ENCODE measurements at places on chromosomes 13 and 19. TPM values are rescaled to one million over a fixed set of nuclear protein-coding genes. Genes with fewer than 3 reads are reported as not detected.

PINLYP gene
- total RNA-seq, result 5.8 TPM

ATP8A2 gene
- 3.8 TPM for total RNA-seq

OCEL1 gene
- total RNA-seq, result 7.1 TPM

KLF2 gene
- total RNA-seq, result 1.9 TPM

REXO1 gene
- total RNA-seq, result 18.8 TPM

GRCh38 chr13:107788464-107789165 lies 426.7 kb downstream of the LIG4 start:
- no peak for DNase-seq

DNA sequence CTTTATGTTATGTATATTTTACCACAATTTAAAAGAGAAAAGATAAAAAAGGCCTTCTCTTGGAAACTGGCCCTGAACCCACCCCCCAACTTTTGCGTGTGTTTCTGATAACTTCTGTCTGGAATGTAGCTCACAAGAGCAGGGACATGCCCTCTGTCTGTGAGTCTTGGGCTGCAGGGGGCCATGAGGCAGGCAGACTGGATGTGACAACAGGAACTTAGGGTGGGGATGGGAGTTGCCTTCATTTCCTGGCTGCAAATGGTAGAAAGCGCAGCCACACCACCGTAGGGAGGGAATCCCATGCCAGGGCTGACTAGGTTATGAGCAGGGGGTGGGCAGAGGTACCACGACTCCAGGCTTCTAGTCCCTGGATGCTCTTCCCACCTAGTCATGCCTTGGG lies 21.9 kb downstream of the CILP2 start:
- DNase-seq, result no peak

GRCh38 chr19:18523841-18524240 lies 2.0 kb upstream of the ELL start:
- DNase-seq, result no peak

GRCh38 chr19:14611051-14611450 lies 28.2 kb downstream of the CLEC17A start:
- no peak for DNase-seq

DNA sequence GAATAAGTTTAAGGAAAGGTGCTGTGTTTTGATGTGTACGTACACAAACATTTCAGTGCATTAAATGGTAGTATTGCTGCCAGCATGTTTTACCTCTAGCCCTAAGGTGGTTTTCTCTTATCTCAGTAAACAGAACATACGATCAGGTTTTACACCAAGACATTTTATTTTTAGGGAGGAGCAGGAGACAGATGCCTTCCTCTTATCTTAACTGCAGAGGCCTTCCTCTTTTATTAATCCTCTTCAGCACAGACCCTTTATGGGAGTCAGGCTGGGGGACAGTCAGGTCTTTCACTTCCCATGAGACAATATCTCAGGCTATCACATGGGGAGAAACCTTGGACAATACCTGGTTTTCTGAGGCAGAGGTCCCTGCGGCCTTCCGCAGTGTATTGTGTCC lies 14.9 kb upstream of the ZNF611 start:
- DNase-seq, result no peak

- DNase-seq, result peak; percentile 70
Measured at GRCh38 chr13:109336730-109337129, 449.7 kb downstream of the IRS2 start.

DNA sequence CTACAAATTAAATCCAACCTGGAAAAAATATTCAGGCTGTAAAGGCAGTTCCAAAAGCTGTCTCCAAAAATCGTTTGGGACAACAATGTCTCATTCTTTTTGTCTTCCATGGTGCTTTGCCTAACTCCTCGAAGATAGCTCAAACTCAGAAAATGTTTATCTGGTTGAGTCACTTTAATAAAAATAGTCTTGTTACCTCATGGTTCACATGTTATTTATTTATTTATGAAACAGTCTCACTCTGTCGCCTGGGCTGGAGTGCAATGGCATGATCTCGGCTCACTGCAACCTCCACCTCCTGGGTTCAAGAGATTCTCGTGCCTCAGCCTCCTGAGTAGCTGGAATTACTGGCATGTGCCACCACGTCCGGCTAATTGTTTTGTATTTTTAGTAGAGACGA lies 4.9 kb upstream of the BRD4 start:
- DNase-seq, result no peak

- DNase-seq, result no peak
Measured at GRCh38 chr13:99263126-99263785, 5.1 kb upstream of the GPR18 start.

GRCh38 chr19:46484656-46485055 lies 11.0 kb downstream of the PNMA8B start:
- DNase-seq, result no peak

DNA sequence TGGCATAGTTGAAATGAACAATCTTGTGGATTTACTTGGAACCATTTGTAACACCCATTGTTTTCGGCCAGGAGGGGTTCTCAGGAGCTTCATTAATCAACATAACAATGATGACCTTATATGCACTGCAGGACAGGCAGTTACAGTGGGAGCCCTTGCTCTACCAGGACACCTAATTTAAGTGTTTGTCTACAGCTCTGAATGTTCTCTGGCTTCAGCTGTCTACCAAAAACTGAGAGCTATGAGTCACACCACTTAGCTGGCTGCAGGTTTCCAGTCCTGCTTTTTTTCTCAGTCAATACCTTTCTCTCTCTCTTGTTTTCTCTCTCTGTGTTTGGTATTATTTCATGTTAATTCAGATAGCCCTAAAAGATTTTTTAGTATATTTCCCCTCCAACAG lies 105.4 kb upstream of the MBNL2 start:
- DNase-seq, result no peak

DNA sequence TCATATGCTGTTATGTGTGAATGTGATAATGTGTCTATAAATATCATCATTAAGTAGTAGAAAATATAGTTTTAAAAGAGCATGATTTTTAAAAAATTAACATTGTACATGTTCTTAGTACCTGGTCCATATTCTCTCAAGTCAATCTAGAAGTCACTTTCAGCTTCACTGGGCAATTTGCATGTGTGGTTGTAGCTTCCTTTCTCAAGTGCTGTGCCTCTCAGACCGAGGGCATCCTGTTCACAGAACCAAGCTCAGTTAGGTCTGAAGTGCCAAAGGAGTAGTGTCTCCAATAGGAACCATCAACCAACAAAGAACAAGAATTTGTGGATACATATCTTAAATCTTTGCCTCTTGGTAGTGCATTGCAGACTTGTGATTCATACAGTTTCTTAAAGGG lies 541.8 kb upstream of the SLC10A2 start:
- no peak for DNase-seq

DNA sequence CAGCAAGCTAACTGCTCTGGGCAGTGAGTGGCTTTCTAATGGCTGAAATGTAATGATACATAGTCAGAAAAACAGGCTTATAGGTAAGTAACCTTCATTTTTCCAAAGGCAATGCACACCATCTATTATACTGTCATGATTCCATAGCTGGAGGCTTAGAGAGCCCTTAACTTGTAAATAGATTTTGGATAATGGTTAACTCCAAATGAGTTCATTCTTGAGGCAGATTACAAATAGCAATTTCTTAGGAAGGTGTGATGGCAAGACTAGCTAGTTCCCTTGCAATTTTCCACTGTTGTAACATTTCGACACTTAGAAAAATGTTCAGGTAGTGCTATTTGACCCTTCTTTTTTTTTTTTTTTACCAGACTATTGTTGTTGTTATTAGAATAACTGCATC lies 789.8 kb upstream of the PCDH9 start:
- peak; percentile 10 for DNase-seq

DNA sequence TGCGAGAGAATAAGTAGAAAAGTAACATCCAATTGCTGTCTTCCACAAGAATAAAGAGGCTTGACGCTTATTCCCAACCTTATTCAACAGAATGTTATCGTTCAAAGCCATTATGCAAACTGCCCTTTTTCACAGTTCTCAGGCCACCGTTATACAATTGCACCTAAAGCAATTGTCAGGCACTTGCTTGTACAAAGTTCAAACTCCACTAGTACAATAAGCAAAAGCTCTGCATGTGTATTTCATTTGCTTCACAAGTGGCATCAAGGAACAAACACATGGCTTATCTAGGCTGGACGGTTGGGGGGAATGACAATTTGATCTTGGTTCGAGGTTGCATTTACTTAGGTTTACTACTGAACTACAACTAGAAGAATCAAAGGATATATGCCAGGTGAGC lies 815.6 kb downstream of the EFNB2 start:
- no peak for DNase-seq

DNA sequence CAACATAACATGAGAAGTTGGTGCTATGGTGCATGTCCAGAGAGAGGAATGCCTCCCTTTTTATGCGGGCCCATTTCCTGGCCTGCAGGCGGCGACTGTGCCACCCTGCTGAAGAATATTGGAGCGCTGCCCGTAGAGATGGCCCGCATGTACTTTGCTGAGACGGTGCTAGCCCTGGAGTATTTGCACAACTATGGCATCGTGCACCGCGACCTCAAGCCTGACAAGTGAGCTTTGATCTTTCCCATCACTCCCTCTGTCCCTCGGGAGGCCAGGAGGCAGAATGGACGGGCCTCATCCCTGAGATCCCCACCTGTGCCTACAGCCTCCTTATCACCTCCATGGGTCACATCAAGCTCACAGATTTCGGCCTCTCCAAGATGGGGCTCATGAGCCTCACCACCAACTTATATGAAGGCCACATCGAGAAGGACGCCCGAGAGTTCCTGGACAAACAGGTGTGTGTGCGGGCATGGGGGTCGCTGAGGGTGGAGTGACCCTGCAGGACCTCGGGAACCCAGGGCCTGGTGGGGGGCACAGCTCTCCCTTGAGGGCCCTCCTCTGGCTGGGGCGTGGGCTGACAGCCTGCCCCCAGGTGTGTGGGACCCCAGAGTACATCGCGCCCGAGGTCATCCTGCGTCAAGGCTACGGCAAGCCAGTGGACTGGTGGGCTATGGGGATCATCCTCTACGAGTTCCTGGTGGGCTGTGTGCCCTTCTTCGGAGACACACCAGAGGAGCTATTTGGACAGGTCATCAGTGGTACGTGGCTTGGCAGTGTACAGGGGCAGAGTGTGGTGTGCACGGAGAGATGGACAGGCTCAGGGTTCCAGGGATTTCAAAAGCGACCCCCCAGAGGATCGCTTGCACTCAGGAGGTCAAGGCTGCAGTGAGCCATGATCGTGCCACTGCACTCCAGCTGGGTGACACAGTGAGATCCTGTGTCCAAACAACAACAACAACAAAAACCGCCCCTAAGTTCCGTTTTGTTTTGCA lies 16.2 kb downstream of the DNASE2 start:
- DNase-seq, result no peak

DNA sequence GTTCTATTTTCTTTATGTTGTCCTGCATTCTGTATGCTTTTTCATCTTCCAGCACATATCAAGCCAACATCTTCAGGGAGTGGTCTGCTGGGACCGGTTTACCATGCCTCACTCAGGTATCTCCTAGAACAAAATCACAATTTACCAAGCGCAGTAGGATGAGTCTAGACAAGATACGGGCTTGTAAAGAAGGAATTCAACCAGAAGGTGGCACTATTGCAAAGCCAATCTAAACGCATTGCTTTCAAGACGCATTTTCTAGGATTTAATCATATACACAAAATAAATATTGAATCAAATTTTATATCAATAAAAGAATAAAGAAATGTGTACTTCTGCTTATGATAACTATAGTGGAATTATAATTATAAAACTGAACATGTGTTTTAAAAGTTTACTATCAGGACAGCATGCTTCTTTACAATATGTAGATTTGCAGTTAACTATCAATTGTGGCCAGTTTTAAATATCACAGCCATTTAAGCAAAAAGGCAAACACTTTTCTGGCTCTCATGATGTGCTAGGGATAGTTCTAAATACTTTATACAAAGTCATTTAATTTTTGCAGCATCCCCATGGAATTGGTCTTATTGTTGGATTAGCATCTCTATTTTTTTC lies 16.1 kb upstream of the TPP2 start:
- no peak for DNase-seq

DNA sequence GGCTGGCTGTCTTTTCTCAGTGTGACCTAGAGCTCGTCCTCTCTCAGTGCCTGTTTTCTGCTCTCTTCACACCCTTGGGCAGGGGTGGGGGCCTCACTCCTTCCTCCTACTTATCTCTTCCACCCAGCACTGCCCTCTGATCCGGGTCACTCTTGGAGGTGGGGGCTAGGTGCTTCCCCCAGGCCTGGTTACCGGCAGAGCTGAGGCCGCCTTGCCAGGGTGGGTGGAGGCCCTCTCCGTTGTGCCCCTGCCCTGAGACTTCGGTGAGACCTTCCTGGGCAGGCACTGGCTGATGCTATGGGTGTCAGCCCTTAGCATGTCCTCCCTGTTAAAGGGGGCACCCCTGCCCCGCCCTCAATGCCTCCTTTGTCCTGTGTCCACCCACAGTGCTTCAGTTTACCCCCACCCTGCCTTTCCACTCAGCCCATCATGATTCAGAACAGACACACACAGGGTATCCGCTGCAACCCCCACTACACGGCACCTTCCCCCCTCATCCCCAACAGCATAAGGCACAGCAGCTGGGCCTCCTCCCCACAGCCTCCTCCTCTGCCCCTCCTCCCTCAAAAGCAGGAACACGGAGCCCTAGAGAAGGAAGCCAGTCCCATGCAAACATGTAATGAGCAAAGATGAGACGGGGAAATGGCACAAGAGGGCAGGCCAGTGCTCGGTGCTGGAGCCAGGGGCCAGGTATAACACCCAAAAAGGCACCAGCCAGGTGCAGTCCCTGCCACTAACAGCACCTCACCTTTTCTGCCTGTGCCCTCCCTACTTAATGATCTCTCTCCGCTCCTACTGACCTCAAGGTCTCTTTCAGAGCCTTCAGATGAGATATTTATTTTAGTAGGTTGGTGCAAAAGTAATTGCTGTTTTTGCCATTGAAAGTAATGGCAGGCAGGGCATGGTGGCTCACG lies 9.8 kb downstream of the ZGLP1 start:
- DNase-seq, result no peak

DNA sequence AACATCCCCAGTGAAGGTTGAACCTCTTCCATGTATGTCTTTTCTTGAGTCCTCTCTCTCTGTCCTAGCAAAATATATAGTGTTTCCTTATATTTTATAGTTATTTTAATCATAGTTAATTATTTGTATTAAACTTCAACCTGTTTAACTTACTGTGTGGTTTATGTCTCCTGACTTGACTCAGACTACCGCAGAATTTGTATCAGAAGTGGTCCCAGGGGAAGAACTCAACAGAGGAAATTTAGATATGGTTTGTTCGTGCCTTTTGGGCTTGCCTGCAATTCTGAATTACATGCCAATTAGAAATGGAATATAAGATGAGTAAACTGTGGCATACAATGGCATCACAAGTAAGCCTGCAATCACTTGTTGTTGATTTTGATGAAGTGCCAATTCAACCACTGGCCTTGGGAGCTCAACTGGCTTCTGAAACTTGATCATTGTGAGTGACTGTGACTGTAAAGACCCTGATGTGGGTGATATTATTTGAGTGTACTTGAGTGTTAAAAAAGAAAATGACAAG lies 1459.5 kb upstream of the PCDH20 start:
- no peak for DNase-seq

DNA sequence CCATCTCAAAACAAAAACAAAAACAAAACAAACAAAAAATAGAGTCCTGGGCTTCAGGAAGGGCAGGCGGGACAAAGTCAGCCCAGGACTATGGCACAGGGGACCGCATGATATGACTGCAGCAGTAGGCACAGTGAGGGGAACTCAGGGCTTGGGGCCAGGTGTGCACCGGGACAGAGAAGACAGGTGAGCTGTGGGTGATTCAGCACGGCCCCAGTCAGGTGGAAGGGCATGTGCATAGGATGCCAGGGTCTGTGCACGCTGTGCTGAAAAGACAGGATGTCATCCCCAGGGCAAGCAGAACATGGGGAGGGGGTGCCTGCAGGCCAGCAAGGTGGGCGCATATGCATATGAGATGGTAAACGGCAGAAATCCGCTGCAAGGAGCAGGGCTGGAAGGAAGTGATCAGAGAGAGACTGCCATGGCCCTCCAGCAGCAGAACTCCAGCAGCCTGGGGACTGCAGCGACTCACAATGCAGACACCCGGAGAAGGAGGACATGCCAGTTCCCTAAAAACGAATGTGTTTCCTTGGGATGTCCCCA lies 15.0 kb downstream of the EPS15L1 start:
- DNase-seq, result no peak

All from kidney epithelial cell (primary cell).